ENCODE measurements at places on chromosomes 2 and 18. TPM values are rescaled to one million over a fixed set of nuclear protein-coding genes. Genes with fewer than 3 reads are reported as not detected.

M1AP gene
- not detected for total RNA-seq

GRCh38 chr18:11909591-11910026 lies 1.5 kb upstream of the MPPE1 start:
- DNase-seq: no peak

DNA sequence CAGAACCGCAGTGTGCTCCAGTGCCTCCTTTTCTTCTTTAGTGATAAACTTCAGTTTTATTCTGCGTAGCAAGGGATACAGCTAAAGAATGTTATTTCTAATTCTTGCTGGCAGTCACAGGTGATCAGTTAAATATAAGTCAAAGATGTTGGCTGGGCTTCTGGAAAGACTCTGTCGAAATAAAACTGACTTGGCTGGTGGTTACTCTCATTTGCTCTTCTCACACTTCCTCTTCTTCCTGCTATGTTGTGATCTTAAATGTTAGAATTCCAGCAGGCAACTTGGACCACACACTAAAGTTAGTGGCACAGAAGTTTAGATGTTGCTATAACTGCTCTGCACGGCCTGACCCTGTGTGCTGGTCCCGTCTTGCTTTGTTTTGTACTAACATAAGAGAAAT lies 278.6 kb downstream of the CDH19 start:
- no peak for DNase-seq

CNDP1 gene
- not detected for total RNA-seq

DNA sequence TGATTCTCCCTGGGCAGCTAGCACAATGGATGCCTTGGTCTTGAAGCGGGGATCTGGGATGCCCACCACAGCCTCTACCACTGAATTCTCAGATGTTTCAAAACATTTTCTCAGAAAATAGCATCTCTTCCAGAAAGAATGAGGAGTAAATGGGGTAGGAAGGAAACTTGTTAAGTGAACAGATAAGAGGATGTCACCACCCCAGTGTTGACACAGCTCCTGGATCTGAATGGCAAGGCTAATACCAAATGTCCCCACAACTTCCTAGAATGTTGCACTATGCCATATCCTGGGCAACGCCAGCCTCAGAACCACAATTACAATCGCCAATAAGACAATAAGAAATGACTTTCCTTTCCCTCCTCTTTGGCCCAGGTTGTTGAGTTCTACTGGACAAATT lies 177.2 kb downstream of the BCL11A start:
- DNase-seq: no peak

- no peak for DNase-seq
Observed at GRCh38 chr2:120244656-120245519, 7.8 kb upstream of the RALB start.

MC4R gene
- total RNA-seq: not detected

DNA sequence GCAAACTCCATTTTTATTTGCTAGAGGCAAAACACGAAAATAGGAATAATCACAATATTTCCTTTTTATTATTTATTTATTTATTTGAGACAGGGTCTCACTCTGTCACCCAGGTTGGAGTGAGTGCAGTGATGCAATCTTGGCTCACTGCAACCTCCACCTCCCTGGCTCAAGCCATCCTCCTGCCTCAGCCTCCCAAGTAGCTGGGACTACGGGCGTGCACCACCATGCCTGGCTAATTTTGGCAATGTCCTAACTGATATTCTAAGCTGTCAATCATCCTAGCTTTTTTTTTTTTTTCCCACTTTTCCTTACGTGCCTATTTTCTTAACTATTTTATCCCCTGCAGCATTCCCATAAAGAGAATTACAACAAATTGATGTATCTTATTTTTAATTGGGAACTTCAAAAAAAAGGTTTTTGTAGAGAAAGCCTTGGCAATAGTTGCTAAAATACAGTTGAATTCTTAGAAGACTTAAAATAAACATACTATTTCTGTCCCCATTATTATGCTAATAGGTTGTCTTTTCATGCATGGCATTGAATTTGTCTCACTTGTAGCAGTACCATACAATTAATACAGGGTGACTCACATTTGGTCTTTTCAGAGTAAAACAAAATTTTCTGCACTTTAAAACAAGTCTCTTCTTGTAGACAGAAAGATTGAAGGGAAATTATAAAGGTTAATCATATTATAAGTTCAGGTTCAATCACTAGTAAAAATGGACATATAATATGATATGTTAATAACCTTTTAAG lies 153.5 kb downstream of the SLC39A10 start:
- no peak for DNase-seq

PSD4 gene
- total RNA-seq: 25.1 TPM

DNA sequence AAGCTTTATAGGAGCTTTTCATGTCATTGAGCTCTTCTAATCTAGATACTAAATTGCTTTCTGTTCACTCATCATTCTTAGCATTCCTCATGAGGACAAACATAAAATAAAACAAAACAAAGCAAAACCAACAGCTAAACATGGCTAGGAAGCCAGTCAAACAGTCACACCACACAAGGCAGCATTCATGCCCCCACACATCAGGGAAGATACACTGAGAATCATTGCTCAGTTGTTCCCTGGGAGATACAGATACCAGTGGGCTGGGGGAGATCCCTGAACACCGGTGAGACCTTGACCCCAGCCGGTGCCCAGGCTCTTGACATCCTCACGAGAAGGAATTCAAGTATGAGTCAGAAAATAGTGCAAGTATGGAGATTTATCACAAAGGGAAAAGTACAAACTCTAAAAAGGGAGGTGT lies 177.9 kb upstream of the ARL4C start:
- DNase-seq: no peak

GRCh38 chr18:60100778-60101177 lies 201.0 kb downstream of the PMAIP1 start:
- DNase-seq: no peak

DNA sequence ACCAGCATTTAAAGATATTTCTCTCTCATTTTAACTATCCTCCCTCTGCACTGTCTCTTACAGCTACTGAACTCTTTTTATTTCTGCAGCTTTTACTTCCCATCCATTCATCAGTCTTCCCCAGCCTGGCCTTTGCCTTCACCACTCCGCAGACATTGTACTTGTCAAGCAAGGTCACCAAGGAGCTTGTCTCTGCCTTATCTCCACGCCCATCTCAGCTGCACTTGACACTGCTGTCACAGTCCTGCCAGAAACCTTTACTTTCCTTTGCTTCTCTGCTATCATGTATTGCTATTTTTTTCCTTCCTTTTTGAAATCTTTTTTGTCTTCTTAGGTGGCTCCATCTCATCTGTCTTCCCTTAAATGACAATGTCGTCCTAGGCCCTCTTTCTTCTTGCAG lies 147.0 kb downstream of the VWC2L start:
- DNase-seq: no peak

- no peak for DNase-seq
Observed at GRCh38 chr18:31795747-31796146, 35.1 kb upstream of the SLC25A52 start.

MOCOS gene
- 5.3 TPM for total RNA-seq

DNA sequence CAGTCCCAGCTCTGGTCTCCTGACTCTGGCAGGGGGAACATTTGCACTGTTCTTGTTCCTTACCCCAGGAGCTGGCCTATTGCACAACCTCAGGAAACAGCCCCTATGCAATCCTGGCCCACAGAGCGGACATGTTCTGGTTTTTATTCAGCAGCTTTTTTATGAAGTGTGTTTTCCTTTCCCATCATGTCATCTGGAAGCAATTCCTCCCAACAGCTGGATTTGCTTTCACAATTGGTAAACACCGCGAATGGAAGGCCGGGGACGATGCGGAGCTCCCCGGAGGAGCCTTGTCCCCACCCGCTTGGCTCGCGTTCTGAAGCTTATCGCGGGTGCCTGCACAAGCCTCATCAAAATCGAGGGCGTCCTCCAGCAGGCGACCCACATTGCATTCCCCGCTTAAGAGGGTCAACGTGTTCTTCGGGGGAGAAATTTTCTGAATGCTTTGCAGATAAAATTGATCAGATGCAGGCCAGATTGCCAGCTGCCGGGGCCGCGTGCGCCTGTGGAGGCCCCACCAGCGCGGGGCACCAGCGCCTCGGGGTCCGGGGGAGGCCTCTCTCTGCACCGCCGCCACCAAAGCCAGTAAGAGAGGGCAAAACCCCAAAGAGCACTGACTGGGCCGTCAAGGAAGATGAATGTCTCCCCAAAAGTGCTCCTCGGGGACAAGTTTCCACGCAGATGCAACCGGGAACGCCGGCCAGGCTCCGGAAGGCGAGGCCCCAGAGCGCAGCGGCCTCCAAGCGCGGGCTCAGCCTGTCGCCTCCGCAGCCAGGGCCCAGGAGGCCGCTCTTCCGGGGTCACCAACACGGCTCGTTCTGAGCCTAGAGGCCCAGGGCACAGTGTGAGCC lies 60.3 kb upstream of the SP3 start:
- DNase-seq: peak; percentile 22

DNA sequence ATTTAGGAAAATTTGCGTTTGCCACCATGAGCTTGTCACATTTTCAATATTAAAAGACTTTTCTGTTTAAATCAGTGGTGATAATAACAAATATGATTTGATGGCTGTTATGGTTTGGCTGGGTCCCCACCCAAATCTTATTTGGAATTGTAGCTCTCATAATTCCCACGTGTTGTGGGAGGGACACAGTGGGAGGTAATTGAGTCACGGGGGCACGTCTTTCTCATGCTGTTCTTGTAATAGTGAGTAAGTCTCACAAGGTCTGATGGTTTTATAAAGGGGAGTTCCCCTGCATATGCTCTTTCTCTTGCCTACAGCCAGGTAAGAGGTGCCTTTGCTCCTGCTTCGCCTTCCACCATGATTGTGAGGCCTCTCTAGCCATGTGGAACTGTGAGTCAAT lies 83.4 kb upstream of the RGPD4 start:
- no peak for DNase-seq

SERPINE2 gene
- total RNA-seq: 18.3 TPM

All from esophagus squamous epithelium (tissue), 5 donors.